AG04449 (cell line): ENCODE measurements at places on chromosomes 12 and 14.

DNA sequence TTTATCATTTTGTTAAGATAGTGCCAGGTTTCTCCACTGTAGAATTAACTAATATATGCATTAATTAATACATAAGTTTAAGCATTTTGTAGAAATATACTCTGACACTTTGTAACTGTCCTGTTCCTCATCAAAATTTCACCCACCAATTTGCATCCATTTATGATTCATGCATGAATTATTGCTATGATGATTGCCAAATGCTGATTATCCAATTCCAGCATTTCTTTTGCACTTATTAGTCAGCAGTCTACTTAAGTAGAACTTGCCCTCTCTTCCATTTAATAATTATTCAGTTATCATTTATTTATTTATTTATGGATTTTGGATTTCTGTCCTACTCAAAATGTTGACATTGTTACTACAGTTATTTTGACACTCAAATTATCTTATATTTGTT lies 72.2 kb downstream of the SLC6A15 start:
- no peak for DNase-seq

DNA sequence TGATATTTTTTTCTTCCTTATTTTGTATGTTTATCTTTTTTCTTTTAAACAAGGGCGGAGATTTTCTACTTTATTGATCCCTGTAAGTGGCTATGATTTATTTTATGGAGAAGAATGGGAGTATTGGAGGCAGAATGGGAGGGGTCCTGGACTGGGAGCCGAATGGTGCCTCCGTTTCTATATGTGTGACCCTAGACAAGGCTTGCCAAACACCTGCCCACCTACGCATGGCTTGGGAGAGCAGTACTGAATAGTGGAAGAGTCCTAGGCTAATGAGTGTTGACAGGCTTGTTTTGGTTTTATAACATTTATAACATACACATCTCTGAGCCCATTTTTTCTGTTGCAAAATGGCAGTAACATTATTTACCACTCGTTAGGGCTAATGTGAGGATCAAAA lies 29.0 kb downstream of the STK38L start:
- no peak for DNase-seq

- DNase-seq, result no peak
These were observed 741 bp upstream of the CRIP2 start for GRCh38 chr14:105473677-105474482.

DNA sequence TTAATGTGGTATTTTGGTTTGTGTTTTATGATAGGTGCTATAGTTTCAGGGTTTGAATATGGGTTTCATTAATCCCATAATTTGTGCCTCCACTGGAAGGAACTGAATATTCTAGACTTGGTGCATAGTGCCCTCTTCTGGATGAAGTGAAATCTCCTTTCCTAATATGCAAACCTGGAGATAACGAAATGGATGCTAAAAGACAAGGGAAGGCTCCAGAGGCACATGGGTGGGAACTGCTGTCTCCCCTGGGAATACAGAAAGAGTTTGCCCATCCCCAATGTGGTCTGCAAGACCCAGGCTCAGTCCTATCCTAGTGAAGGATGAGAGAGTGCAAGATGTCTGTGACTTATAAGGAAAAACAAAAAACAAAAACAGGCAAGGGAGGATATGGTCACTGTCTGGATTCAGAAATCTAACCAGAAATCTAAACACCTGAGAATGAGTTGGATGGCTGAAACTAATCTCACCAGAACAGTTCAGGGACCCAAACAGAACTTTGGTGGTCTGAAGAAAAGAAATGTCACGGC lies 142.3 kb upstream of the TMPO start:
- DNase-seq, result no peak

DNA sequence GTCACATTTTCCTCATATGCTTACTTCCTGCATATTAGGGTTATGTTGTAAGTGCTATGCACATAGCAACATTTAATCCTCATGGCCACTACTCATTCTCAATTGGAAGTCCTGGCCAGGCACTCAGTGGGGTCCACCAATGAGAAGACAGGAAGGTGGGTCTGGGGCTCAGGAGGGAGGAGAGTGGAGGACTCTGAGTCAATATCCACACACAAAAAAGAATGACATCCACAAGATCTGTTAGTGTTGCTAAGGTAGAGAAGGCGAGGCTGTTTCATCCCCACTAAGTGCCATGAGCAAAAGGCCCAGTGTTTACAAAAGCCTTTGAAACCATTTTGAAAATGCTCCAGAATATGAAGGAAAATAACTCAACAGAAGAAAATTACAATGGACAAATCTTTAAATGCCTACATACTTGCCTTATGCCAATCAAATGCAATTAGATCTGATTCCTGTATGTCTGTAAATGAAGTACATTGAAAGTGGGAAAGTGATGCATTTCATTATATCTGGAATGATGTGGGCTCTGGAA lies 53.9 kb downstream of the EID3 start:
- DNase-seq, result no peak

DNA sequence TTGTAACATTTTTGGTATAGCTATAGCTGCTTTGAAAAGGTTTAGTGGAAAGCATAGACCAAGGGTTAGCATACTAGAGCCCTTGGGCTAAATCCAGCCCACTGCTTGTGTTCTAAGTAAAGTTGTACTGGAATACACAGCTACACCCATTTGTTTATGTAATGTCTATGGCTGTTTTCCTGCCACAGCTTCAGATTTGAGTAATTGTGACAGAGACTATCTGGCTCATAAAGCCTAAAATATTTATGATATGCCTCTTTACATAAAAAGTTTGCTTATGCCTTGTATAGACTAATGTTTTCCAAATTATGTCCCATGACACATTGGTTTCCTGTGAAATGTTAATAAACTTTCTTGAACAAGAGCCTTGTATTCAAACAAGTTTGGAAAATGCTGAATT lies 234.8 kb upstream of the ATP2B1 start:
- DNase-seq, result no peak

DNA sequence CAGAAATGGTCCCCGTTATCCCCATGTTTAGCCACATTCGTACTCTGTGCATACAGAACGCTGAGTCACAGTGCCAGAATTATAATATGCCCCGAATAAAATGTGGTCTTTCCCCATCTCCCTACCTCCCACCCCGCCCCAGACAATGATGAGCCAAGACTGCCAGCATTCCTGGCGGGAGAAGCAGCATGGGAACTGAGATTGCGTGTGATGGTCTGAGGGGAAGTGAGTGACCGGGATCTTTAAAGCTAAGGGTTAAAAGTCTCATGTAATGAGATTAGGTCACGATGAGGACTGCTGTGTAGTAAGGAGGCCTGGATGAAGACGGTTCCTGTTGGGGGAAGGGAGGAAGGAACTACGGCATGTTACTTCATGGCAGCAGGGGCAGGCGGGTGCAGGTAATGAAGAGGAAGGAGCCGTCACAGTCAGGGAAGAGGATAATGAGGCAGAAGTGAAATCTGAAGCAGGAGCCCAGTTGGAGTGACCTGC lies 243.3 kb upstream of the FKBP4 start:
- no peak for DNase-seq

- DNase-seq, result no peak
These were observed 199.2 kb upstream of the EEA1 start for GRCh38 chr12:93128332-93128707.

DNA sequence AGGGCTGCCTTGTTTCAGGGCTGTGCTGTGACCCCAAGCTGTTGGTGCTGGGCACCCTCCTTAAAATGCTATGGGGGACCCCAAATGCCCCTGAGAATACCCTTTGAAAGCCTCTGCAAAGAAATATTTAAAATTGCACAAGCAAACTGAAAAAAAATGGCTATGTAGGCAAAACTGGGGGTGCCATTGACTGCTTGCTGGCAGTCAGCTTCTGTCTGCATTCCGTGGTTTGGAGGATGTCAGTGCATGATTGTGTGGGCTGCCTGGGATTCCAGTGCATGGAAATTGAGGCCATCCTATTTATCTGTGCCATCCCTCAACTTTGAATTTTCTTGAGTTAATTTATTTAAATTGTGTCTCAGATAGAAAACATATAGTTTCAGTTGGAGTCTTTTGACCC lies 113.7 kb upstream of the RTL1 start:
- DNase-seq, result no peak

DNA sequence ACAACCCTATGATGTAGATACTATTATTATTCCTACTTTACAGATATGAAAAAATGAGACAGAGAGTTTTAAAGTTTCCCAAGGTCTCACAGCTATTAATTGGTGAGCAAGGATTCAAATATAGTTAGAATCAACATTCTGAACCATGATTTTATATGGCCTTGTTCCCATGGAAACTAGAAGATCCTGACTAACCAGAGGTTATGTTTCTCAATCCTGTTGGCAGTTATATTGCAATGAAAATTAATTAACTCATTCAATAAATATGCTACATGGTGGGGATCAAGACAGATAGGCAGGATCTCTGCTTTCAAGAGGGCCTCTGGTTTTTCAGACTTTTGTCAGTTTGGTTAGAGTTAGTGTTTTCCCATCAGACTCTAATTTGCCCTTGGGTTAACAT lies 9.3 kb upstream of the FUT8 start:
- DNase-seq, result no peak

DNA sequence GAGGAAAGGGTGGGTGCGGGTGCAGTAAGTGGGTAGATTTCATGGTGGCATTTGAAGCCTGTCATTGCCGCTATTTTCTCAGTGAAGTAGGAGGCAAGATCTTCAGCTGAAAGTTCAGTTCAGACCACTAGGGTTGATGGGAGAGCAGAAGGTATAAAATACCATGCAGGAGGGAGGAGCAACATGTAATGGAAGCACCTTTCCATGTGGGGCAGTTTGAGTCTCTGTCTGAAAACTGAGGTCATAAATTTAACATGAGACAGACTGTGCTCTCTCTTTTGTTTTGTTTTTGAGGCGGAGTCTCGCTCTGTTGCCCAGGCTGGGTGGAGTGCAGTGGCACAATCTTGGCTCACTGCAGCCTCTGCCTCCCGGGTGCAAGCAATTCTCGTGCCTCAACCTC lies 22.7 kb downstream of the LRRC74A start:
- no peak for DNase-seq
